ENCODE measurements at places on chromosomes 7 and 10. TPM values are rescaled to one million over a fixed set of nuclear protein-coding genes. Genes with fewer than 3 reads are reported as not detected.

Gene CYP2C19
- total RNA-seq, result 0.61 TPM

Gene ARMH3
- total RNA-seq, result 26.2 TPM

Gene SORCS1
- total RNA-seq, result 0.15 TPM

DNA sequence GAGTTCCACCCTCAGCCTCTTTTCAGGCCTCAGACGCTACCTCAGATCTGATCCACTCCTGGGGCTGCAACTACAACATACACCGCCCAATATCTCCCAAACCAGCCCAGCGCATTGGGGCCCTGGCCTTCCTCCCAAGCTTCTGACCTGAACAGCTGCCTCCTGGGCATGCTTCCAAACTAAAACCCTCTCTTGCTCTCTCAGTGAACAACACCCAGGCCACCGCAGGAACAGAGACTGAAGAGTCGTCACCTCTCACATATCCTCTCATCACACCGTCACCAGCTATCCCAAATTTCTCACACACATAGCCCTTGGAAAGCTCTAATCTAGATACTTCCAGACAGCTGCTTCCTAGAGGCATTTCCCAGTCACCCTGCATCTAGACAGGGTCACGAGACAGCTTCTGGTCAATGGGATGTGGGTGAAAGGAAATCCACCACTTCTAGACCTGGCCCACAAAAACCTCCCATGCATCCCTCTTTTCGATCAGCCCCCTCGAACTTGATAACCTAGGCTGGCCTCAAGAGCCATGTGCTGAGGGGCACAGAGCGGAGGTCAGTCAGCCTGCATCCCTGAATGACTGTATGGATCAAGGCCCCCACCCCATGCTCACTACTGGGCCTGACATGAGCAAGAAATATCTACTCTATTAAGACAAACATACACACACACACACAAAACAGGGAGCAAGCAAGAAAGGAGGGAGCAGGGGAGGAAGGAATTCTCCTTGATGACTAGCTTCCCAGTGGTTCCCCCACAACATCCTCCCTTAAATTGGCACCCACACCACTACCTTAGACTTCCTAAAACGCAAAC lies 1.8 kb downstream of the PARP12 start:
- H3K27ac ChIP-seq, result peak overlapping the region; percentile 88
- H3K4me1 ChIP-seq, result peaks cover 54% of the 10 kb centered on the region
- no peaks in the 10 kb centered on the region for H3K27me3 ChIP-seq
- peak overlapping the region; percentile 81 for H3K4me3 ChIP-seq
- DNase-seq, result no peak

Gene HOXA10
- total RNA-seq, result 0.55 TPM

GRCh38 chr10:114408968-114409444 lies 4.7 kb upstream of the AFAP1L2 start:
- peaks cover 11% of the 10 kb centered on the region for H3K4me1 ChIP-seq
- H3K36me3 ChIP-seq, result no peaks in the 10 kb centered on the region
- DNase-seq, result no peak

DNA sequence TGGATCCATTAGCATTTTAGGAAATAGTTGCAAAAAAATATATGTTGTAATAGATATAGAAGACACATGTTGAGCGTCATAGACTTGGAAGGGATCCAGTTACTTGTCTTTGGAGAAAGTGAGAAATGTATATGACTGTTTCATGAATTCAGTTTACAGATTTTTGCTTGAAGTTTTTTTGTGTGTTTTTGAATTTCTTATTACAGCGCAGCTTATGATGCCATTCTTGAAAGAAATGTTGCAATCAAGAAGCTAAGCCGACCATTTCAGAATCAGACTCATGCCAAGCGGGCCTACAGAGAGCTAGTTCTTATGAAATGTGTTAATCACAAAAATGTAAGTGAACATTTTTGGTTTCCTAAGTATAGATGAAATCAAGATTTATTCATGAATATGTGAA lies 98.2 kb downstream of the MAPK8 start:
- H3K27me3 ChIP-seq, result no peaks in the 10 kb centered on the region
- peak; percentile 90 for DNase-seq
- no peak overlapping the region for H3K4me3 ChIP-seq
- H3K4me1 ChIP-seq, result peaks cover 9% of the 10 kb centered on the region

DNA sequence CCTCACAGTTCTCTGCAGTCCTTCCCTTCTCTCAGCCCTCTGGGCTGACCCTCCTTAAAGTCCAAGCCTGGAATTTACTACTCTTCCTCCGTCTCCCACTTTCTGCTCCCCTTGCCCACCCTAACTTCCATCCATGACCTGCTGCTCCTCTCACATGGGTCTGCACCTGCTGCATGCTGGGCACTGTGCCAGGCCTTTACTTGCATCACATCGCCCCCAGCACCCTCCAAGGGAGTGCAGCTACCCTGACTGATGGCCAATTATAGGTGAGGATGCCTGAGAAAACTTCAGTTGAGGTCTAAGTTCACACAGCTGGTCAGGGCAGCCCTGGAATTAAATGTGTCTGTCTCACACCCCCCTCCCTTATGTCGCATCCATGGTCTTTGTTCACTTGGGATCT lies 53.6 kb upstream of the ZPBP start:
- H3K4me1 ChIP-seq, result peaks cover 4% of the 10 kb centered on the region
- H3K4me3 ChIP-seq, result no peak overlapping the region
- DNase-seq, result no peak
- no peaks in the 10 kb centered on the region for H3K36me3 ChIP-seq
- no peaks in the 10 kb centered on the region for H3K27me3 ChIP-seq
- H3K27ac ChIP-seq, result no peak overlapping the region

GRCh38 chr10:100864978-100865377 lies 47.8 kb upstream of the SLF2 start:
- no peaks in the 10 kb centered on the region for H3K36me3 ChIP-seq
- peaks cover 3% of the 10 kb centered on the region for H3K27me3 ChIP-seq
- H3K27ac ChIP-seq, result no peak overlapping the region
- no peaks in the 10 kb centered on the region for H3K4me1 ChIP-seq

Gene AKR1D1
- total RNA-seq, result not detected

Gene SLC25A40
- 35.4 TPM for total RNA-seq

DNA sequence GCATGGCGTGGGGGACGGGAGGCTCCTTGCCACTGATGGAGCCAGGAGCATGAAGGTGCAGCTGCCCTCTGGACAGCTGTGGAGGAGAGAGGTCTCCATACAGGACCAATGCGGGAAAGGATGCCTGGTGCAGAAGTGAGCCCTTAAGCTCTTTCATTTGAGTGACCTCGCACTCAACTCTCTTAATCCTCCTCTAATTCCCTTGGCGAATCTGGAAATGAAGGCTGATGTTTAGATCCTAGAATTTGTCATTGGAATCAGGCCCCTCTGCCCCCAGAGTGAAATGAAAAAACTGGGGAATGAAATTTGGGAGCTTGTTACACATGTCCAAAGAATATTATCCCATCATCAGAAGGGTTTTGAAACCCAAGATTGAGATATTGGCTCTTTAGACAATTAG lies 639.5 kb downstream of the LRMDA start:
- no peaks in the 10 kb centered on the region for H3K4me1 ChIP-seq
- H3K4me3 ChIP-seq, result no peak overlapping the region
- DNase-seq, result no peak
- H3K27me3 ChIP-seq, result no peaks in the 10 kb centered on the region
- peak overlapping the region; percentile 15 for H3K27ac ChIP-seq
- H3K36me3 ChIP-seq, result peaks cover 2% of the 10 kb centered on the region

DNA sequence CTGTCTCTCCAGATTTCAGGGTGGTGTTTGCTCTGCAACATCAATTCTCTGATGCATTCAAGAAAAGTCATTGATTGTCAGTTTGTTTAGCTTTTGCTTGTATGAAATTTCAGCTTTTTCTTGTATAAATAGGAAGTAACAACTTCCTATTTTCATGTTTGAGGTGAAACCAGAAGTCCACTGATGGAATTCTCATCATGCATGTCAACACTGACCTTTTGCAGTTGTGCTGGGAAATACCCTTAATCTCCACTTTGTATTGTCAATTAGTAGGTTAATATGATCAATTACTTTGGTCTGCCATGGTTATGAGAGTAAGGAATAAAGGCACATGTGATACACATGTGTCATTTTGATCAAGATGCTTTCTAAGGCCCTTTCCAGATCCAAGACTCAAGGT lies 208.8 kb upstream of the HPS1 start:
- no peak overlapping the region for H3K4me3 ChIP-seq
- H3K27ac ChIP-seq, result no peak overlapping the region
- H3K4me1 ChIP-seq, result no peaks in the 10 kb centered on the region
- no peaks in the 10 kb centered on the region for H3K36me3 ChIP-seq
- no peaks in the 10 kb centered on the region for H3K27me3 ChIP-seq
- no peak for DNase-seq

Gene PPP1R9A
- 25.9 TPM for total RNA-seq

GRCh38 chr7:135185471-135186260 lies 15.2 kb upstream of the CYREN start:
- H3K27ac ChIP-seq, result no peak overlapping the region
- no peaks in the 10 kb centered on the region for H3K27me3 ChIP-seq
- H3K4me3 ChIP-seq, result no peak overlapping the region
- no peaks in the 10 kb centered on the region for H3K36me3 ChIP-seq

DNA sequence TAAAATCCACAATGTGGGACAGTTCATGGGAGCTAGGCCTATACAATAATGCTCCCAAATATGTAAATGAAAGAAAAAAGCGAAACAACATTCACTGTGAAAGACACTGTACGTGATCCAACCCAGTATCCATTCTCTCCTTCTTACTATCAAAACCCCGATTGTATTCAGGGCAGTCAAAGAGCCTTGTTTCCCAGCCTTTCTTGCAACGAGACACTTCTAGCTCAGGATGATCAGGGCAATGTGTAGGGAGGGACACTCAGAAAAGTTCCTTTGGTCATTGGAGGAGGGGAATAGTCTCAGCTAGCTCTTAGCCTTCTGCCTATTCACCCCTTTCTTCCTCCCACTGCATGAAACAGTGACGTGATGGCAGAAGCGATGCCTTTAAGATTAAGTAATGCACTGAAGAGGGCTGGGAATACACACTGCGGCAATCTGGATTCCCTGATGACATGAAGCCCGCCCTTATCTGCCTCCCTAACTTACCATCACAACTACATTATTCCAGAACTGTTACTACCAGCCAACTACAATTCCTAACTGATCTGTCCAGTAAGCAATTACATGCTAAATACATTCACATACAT lies 27.3 kb downstream of the UBE2H start:
- no peaks in the 10 kb centered on the region for H3K4me1 ChIP-seq
- H3K36me3 ChIP-seq, result peaks cover 20% of the 10 kb centered on the region
- no peak for DNase-seq
- no peak overlapping the region for H3K4me3 ChIP-seq
- H3K27me3 ChIP-seq, result no peaks in the 10 kb centered on the region

Gene MKRN1
- 87.9 TPM for total RNA-seq

Gene ADO
- total RNA-seq, result 19.3 TPM

Data from left lung (tissue), 14 donors.